ENCODE measurements at places on chromosomes 5 and 9. TPM values are rescaled to one million over a fixed set of nuclear protein-coding genes. Genes with fewer than 3 reads are reported as not detected.

The ECM2 gene
- 63.1 TPM for total RNA-seq

The KDM4C gene
- 38.1 TPM for total RNA-seq

The PCDHGA7 gene
- 6.3 TPM for total RNA-seq

The WDR38 gene
- total RNA-seq, result 28.9 TPM

The AQP7 gene
- 0.74 TPM for total RNA-seq

The PRDM9 gene
- total RNA-seq, result not detected

The NUTM2F gene
- total RNA-seq, result not detected

The C1QTNF3 gene
- 2.7 TPM for total RNA-seq

The C1QTNF2 gene
- total RNA-seq, result 3.0 TPM

The COL15A1 gene
- 40.5 TPM for total RNA-seq

The ZNG1C gene
- 31.6 TPM for total RNA-seq

Measured in lung (tissue), 17 donors.